Neural crest cell (in vitro differentiated cells): ENCODE measurements at places on chromosomes 1 and 21. TPM values are rescaled to one million over a fixed set of nuclear protein-coding genes. Genes with fewer than 3 reads are reported as not detected.

LCE3E gene
- total RNA-seq = not detected in 2 replicates

SPRR5 gene
- total RNA-seq = not detected in 2 replicates

SLAMF6 gene
- not detected in 2 replicates for total RNA-seq

- H3K4me3 ChIP-seq = no peak overlapping the region
- DNase-seq = no peak
- H3K36me3 ChIP-seq = peaks cover 2% of the 10 kb centered on the region
- no peak overlapping the region for H3K27ac ChIP-seq
These were observed 78.9 kb upstream of the CAMK1G start for GRCh38 chr1:209504571-209504970.

DNA sequence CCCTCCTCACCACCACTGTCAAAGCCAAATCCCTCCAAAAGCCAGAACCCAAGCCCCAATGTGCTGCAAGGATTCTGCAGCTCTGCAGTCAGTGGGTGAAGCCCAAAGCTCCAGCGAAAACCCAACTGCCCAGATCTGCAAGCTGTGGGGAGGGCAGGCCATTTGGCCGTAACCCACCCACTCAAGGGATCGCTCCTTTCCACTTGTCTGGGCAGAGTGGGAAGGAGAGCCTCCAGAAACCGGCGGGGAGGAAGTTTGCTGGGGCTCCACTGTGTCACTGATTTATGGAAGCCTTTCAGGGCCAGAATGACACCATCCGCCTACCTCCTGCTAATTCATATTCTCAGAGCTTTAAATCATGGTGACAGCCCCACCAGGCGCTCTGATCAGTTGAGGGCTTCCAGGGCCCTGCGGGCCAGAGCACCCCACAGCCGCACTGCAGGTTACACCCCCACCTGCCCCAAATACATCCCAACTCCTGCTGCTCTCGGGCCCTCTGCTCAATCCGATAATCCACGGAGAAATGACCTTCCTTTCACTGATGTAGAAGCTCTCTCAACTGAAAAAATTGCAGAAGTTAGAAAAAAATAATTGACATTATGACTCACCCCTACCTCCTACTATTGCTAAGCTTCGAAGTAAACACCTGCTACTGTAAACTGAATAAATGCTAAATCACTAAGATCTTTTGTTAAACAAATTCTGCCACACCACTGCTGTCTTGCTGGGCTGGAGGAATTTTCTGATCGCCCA, 40.6 kb upstream of the RAB4A start:
- no peak for DNase-seq
- H3K4me1 ChIP-seq = peaks cover 59% of the 10 kb centered on the region
- peak overlapping the region; percentile 7 for H3K4me3 ChIP-seq
- H3K27ac ChIP-seq = peak overlapping the region; percentile 23

GRCh38 chr1:53604291-53604919, 134.6 kb downstream of the GLIS1 start:
- no peak overlapping the region for H3K4me3 ChIP-seq
- no peak overlapping the region for H3K27ac ChIP-seq
- H3K4me1 ChIP-seq = no peaks in the 10 kb centered on the region

DNA sequence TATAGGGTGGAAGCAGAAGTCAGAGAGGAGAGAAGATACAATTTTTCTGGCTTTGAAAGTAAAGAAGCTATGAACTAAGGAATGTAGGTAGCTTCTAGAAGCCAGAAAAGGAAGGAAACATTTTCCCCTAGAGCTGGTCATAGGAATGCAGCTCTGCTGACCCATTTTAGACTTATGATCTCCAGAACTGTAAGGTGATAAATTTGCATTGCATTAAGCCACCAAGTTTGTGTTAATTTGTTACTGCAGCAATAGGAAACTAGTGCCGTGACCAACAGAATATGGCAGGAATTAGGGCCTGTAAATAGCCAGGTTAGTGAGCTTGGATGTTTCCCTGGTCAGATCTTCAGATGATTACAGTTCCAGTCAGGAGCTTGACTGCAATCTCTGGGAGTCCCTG, 244.3 kb upstream of the C1orf105 start:
- no peaks in the 10 kb centered on the region for H3K36me3 ChIP-seq
- no peak overlapping the region for H3K27ac ChIP-seq
- no peak for DNase-seq
- H3K4me1 ChIP-seq = no peaks in the 10 kb centered on the region
- H3K27me3 ChIP-seq = no peaks in the 10 kb centered on the region

FCRL1 gene
- not detected in 2 replicates for total RNA-seq

GRCh38 chr1:227890451-227891222, 57.1 kb downstream of the WNT9A start:
- H3K4me3 ChIP-seq = no peak overlapping the region
- H3K36me3 ChIP-seq = no peaks in the 10 kb centered on the region
- H3K27ac ChIP-seq = no peak overlapping the region
- DNase-seq = no peak
- H3K27me3 ChIP-seq = no peaks in the 10 kb centered on the region
- peaks cover 9% of the 10 kb centered on the region for H3K4me1 ChIP-seq

DNA sequence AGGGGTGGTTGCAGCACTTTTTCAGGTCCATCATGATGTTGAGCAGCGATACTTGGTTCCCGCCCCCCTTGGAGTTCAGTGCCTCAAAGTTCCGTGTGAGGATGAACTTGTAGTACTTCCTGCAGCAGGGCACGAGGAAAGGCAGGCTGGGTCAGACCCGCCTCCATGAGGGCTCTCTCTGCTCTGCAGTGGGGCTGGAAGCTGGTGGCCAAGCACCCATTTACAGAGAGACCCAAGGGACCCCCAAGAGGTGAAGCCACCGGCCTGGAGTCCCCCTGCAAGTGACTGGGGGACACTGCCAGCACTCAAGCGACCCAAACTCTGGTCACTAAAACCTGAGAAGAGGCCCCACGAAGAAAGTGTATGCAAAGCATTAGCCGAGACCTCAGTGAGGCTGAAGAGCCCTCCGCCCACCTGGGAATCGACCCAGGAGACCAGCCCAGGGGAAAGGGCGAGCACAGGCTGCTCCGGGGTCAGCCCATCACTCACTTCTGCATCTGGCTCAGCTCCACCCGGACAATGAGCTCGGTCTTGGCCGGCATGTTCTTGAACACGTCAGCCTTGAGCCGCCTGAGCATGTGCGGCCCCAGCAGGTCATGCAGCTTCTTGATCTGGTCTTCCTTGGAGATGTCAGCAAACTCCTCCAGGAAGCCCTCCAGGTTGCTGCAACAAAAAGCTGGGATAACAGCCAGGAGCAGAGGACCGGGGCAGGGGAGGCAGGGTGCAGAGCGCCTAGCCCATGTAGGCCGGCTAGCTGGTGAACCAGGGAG, 45.2 kb downstream of the CHD5 start:
- H3K4me1 ChIP-seq = no peaks in the 10 kb centered on the region
- no peak for DNase-seq
- H3K27me3 ChIP-seq = no peaks in the 10 kb centered on the region
- H3K4me3 ChIP-seq = no peak overlapping the region

- DNase-seq = no peak
- peaks cover 4% of the 10 kb centered on the region for H3K4me1 ChIP-seq
- H3K36me3 ChIP-seq = peaks cover 16% of the 10 kb centered on the region
- H3K27ac ChIP-seq = no peak overlapping the region
These were observed 9.6 kb downstream of the ENSA start for GRCh38 chr1:150619576-150620509.

LCE2C gene
- total RNA-seq = not detected in 2 replicates

NTMT2 gene
- 0.73 TPM in 1 of 2 replicates, not detected in the other for total RNA-seq

DNA sequence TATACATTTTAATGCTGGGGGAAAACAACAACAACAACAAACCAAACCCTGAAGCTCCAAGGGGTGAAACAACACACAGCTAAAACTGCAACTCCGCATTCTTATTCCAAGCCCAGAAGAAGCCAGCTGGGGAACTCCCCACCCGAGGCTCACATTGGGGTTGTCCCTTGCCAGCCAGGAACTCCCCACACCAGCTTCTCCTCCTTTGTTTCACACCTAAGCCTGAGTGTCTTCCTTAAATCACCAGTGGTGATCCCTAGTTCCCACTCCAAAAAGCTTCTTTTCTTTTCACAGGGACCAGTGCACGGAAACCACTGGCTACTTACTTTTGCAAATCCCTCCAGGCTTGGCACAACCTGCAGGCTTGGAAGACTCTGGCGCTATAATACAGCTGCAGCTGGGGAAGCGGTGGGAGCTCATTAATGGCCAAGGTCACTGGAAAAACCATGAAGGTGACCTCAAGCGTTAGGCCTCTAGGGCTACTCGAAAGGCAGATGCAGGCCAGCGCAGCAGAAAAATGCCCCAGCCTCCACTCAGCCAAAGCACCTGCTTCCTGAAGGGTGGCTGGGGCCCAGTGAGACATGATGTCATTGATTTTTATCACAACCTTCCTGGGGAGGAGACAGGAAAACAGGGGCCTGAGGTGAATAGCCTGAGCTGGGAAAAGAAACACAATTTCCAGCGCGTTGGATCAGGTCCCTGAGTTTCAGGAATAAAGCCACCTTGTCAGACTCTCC, 40.1 kb downstream of the TLR5 start:
- peaks cover 10% of the 10 kb centered on the region for H3K36me3 ChIP-seq
- H3K27me3 ChIP-seq = no peaks in the 10 kb centered on the region
- H3K4me1 ChIP-seq = peaks cover 5% of the 10 kb centered on the region
- no peak overlapping the region for H3K4me3 ChIP-seq

DNA sequence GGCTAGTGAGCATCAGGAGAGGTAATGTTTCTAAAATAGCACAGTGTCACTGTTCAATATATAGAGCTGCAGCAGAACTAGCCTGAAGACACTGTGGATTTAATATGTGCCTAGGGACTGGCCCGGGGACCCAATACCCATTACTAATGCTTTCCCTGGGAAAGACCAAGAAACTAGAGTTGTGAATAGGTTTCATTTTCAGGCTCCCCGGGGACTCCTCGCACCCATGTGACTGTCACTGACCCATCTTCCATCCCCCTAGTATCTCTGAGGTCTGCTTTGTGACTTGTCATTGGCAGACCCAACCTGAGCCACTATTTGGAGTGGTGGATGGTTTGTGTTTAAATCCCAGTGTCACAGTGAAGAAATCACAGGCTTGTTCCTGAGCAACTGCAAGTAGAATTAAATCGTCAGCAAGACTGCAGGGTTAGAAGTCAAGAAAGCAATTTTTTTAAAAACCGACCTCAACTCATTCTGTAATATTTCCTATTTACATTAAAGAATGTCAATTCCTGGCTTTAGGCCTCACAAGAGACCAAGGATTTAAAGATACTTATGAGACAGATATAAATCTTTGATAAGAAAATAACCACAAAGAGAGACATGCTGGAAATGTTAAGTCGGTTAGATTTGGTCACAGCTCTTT, 130.0 kb upstream of the TNR start:
- no peaks in the 10 kb centered on the region for H3K27me3 ChIP-seq
- H3K4me1 ChIP-seq = no peaks in the 10 kb centered on the region
- no peak overlapping the region for H3K4me3 ChIP-seq
- no peaks in the 10 kb centered on the region for H3K36me3 ChIP-seq

DNA sequence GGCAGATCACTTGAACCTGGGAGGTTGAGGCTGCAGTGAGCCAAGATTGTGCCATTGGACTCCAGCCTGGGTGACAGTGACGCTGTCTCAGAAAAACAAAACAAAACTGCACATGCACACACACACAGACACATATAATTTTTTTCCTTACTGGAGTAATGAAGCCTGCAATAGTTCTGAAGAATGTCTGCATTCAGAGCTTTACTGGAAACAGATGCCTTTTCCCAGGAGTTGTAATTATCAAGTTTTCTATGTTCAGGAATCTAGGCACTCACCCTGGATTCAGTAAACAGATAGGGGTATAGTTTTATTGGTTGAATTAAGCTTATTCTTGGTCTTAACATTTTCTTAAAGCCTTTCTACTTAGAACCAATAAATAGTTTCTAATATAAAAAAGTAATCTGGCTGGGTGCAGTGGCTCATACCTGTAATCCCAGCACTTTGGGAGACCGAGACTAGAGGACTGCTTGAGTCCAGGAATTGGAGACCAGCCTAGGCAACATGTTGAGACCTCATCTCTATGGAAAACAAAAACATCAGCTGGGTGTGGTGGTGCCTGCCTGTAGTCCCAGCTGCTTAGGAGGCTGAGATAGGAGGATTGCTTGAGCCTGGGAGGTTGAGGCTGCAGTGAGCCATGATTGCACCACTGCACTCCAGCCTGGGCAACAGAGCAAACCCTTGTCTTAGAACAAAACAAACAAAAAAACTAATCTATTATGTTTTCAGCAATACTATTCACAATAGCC, 15.8 kb downstream of the SPEN start:
- no peaks in the 10 kb centered on the region for H3K27me3 ChIP-seq
- no peak overlapping the region for H3K4me3 ChIP-seq
- H3K4me1 ChIP-seq = peaks cover 8% of the 10 kb centered on the region
- H3K27ac ChIP-seq = no peak overlapping the region
- no peaks in the 10 kb centered on the region for H3K36me3 ChIP-seq

GRCh38 chr1:113999799-114000198, 20.5 kb downstream of the OLFML3 start:
- H3K27ac ChIP-seq = no peak overlapping the region
- peaks cover 6% of the 10 kb centered on the region for H3K36me3 ChIP-seq
- H3K27me3 ChIP-seq = no peaks in the 10 kb centered on the region
- peaks cover 17% of the 10 kb centered on the region for H3K4me1 ChIP-seq
- H3K4me3 ChIP-seq = no peak overlapping the region

DNA sequence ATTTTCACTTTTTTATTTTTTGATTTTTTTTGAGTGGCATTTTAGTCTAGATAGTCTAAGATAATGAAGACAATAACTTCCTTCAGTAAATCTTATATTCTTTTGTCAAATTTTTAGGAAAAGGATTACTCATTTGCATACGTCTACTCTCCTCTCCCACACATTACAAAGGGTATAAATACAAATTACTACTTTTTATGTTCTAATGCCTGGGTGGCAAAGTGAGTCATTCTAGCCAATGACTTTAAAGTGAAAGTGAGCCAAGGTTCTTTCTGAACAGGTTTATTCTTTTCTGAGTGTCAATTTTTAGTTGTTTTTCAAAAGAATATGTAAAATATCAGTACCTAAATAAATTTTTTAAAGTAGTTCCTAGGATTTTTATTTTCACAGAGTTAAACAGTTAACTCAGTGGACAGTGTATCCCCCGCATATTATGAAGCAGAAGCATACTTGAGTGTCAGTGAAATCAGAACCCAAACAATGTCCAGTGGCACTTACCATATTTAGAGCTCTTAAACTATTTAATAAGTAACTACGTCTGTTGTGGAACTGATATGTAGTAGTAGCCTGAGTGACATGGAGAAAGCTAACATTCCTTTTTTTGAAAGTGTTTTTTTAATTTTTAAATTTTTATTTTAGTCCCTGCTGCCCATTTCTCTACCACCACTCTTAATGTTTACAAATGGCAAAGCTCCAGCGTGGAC, 141.7 kb downstream of the PHTF1 start:
- no peak overlapping the region for H3K27ac ChIP-seq
- no peak overlapping the region for H3K4me3 ChIP-seq

GRCh38 chr1:72105201-72105600, 177.1 kb downstream of the NEGR1 start:
- H3K27me3 ChIP-seq = peaks cover 2% of the 10 kb centered on the region
- DNase-seq = no peak
- no peak overlapping the region for H3K27ac ChIP-seq
- peaks cover 4% of the 10 kb centered on the region for H3K4me1 ChIP-seq

- no peak for DNase-seq
- no peak overlapping the region for H3K4me3 ChIP-seq
- H3K36me3 ChIP-seq = no peaks in the 10 kb centered on the region
- H3K27me3 ChIP-seq = peaks cover 2% of the 10 kb centered on the region
- no peaks in the 10 kb centered on the region for H3K4me1 ChIP-seq
- H3K27ac ChIP-seq = no peak overlapping the region
These were observed 1754.2 kb downstream of the BRINP3 start for GRCh38 chr1:188723332-188724020.
